ENCODE measurements at places on chromosomes 5 and 9.
A peak's percentile ranks its signal among the peaks of the same experiment; 100 is the strongest.

- DNase-seq = no peak
These were observed 138.1 kb downstream of the DIRAS2 start for GRCh38 chr9:90504486-90504885.

DNA sequence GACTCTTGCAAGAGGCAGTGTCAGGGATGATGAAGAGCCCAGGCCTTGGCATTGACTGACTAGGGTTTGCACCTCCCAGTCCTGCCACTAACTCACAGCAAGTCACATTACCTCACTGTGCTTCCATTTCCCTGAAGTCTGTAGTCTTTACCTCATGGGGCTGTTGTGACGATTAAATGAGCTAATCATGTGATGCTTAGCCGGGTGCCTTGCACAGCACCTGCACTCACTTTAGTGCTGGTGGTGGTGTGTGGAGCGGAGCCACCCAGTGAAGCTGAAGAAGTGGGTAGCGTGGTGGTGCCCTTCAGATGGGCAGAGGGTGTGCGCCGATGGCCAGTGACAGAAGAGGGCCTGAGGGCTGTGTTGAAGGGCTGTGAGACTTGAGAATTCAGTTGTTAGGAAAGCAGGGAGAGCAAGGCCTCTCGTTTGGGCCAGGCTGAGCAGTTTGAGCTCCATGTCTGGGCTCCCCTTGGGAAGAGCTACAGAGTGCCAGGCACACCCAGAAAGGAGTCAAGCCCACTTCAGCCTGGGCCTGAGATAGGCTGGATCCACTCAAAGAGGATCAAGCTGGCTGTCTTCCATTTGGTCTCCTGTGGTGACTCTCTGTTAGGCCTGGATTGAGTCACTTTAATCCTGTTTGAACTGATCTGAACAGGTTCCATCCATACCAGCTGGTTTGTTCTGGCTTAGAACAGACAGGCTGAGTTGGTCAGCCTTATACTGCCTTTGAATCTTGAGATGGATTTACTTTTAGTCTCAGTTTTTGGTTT is 42.5 kb downstream of the RALGPS1 start:
- no peak for DNase-seq

GRCh38 chr5:1073239-1074102 is 38.4 kb downstream of the SLC12A7 start:
- no peak for DNase-seq

DNA sequence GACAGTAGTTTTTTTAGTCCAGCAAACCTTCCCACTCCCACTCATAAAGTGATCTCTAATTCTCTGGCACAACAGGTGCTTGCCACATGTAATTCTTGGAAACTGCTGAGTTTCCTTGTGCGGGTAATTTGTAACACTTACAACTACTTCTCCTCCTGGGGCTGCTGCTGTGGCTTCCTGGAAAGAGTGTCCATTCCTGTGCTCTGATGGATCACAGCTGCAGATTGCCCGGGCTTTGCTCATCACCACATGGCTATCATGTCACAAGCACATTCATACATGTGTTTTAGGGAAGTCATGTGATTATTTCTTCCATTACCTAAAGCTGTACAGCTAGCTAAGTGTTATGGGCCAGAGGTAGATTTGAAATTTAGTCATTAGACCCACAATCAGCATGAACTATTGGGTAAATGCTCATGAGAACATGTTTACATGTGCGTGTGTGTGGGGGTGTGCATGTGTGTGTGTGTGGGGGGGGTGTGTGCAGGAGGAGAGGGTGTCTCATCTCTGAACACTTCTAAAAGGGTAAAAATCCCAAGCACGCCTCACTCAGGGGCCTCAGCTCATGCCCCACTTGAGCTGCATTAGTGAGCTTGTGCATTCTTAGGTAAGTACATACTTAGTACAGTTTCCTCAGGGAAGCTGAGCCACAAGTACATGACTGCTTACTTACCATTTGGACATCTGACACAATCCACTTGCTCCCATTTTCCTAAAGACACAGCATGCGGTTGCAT is 118.1 kb upstream of the CCDC112 start:
- DNase-seq = no peak

- DNase-seq = no peak
These were observed 16.9 kb downstream of the ADAM19 start for GRCh38 chr5:157558681-157559080.

DNA sequence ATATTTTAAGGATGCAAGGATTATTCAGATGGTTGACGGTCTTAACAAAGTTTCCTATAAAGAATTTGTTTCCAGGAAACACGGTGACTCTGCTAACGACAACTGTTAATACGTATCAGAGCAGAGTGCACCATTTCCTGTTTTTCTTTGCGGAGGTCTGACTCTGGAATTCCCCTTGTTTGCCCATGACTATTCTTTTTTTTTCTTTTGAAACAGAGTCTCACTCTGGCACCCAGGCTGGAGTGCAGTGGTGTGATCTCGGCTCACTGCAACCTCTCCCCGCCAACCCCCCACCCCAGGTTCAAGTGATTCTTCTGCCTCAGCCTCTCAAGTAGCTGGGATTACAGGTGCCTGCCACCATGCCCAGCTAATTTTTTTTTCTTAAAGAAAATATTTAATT is 115.9 kb downstream of the CDC42SE2 start:
- DNase-seq = peak; percentile 95

DNA sequence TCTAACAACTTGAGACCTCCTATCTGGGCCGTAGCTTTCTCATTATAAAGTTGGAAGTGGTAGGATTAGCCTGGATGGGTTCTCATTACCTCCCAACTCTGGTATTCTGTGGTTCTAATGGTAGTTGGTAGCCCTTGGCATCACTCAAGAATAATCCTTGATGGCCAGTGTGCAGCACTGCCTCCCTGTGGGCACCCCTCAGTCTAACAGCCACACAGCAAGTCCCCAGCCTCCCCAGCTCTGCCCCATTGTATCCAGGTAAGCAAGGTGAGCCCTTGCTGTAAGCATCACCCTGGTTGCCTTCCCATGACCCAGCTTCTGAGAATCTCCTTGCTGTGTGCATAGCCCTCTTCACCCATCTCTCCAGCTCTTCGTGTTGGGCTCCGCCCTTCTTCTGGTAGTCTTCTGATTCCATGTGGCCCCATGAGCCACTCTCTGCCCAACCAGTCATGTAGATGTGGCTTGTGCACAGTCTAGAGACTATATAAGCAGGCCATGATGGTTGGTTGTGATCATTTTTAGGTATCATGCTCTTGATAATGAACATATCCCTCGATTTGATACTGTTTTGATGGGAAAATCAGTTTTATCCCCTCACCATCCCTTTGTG is 57.6 kb upstream of the GRHPR start:
- peak; percentile 10 for DNase-seq

- DNase-seq = peak; percentile 77
These were observed 28.2 kb downstream of the SLC6A7 start for GRCh38 chr5:150217873-150218692.

DNA sequence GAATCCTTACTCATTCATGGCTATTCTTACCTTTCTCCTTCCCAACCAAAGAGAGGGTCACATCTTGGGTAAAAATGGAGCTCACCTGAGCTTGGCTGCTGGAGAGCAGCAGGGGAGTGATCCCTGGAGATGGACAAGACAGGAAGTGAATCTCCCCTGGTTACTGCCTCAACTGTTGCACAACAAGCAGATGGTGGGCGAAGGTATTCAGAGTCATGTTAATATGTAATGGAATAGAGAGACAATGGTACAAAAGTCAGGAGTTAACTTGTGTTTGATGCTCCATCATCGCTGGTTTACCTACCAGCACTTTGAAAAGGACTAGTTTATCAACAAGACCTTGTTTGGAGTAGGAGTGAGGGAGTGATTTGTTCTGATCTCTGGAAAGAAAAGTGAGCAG is 13.0 kb upstream of the PLPP1 start:
- no peak for DNase-seq

- no peak for DNase-seq
These were observed 44.0 kb downstream of the GGTA1 start for GRCh38 chr9:121455527-121456239.

DNA sequence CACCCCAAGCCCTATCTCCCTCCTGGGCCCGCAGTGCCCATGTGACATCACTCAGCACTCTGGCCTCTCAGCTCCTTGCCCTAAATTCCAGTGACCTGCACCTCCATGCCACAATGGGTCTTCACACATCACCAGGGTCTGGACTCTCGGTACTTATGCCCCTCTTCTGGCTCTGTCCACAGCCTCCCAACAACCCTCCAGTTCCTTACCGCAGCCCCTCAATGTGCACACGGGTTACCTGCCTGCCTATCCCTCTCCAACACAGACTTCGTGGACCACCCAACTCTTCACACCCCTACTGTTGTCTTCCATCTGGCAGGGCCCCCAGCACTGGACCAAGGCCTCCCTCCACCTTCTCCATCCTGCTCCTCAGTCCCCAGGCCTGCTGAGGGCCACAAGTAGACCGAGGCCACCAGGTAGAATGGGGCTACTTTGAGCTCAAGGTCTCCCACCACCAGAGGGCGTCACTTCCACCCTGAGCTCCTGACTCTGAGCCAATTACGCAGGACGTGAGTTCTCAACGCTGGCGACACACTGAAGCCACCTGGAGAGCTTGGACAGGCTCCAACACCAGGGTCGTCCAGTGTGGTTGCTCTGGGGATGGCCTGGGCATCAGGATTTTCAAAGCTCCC is 172.1 kb downstream of the GABBR2 start:
- no peak for DNase-seq

DNA sequence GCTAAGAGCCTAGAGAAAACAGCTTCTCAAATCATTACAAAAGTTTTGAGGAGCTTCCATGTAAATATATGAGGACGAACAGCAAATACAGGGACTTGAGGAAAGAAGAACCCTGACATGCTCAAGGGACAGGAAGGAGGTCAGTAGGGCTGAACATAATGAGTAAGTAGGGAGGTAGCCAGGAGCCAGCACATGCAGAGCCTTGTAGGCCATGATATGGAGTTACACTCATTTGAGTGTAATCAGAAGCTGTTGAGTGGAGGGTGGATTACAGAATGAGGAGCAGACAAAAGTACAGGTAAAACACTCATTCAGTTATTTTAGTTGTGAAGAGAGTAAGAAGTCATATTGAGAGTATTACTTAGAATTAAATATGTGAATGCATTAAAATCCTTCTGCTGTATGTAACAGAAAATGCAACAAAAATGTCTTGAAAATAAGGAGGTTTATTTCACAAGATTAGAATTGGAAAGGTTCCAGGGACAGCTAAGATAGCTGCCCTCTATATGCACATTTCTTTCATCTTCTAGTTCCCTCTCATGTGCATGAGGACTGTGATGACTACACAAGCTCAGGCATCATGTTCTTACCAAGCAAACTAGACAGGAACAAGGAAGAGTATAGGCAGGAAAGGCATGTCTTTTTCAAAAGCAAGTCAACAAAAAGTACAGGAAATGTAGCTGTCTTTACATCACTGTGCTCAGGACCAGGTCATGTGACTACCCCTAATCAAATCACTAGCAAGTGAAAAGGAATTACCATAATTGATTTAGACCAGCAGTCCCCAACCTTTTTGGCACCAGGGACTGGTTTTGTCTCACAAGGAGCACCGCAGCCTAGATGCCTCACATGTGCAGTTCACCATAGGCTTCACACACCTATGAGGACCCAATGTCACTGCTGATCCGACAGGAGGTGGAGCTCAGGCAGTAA is 87.2 kb downstream of the TMEM232 start:
- DNase-seq = no peak

- DNase-seq = peak; percentile 63
These were observed 84.4 kb downstream of the ADRB2 start for GRCh38 chr5:148910686-148911361.

- no peak for DNase-seq
These were observed 345.8 kb upstream of the KLF9 start for GRCh38 chr9:70760228-70760627.

GRCh38 chr5:29795096-29795652 is 1398.3 kb upstream of the CDH6 start:
- DNase-seq = no peak

GRCh38 chr5:42396111-42396510 is 27.1 kb upstream of the GHR start:
- no peak for DNase-seq

DNA sequence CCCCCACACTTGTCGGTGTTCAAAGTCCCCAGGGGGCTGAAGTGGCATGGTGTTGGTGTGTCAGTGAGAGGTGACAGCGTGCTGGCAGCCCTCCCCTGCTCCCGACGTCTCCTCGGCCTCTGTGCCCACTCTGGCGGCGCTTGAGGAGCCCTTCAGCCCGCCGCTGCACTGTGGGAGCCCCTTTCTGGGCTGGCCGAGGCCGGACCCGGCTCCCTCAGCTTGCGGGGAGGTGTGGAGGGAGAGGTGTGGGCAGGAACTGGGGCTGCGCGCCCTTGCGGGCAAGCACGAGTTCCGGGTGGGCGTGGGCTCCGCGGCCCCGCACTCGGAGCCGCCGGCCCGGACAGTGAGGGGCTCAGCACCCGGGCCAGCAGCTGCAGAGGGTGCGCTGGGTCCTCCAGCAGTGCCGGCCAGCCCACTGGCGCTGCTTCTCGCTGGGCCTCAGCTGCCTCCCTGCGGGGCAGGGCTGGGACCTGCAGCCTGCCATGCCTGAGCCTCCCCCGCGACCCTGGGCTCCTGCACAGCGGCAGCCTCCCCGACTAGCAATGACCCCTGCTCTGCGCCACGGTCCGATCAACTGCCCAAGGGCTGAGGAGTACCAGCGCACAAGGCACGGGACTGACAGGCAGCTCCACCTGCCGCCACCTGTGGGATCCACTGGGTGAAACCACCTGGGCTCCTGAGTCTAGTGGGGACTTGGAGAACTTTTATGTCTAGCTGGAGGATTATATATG is 224.1 kb upstream of the RIOK2 start:
- DNase-seq = no peak

GRCh38 chr9:84821431-84821830 is 151.9 kb downstream of the NTRK2 start:
- no peak for DNase-seq

DNA sequence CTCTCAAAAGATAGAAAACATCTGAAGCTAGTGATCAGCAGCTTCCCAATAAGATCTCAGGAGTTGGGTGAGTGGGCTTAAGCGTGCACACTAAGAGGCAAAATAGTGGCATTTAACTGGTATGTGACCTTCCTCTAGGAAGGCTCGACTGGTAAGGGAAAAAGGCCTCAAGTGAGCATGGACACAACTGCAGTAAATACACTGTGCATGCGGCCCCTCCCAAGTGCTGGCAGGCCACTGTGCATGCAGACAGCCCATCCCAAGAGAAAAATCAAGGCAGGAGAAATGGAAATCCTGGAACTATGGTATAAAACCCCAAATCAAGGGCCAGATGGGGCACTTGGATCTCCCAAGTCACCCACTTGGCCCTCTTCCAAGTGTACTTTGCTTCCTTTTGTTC is 112.7 kb downstream of the SMC2 start:
- DNase-seq = no peak

- no peak for DNase-seq
These were observed 238.2 kb downstream of the PBX3 start for GRCh38 chr9:125985142-125985997.

GRCh38 chr9:127336086-127336485 is 60.9 kb upstream of the SLC2A8 start:
- peak; percentile 18 for DNase-seq

DNA sequence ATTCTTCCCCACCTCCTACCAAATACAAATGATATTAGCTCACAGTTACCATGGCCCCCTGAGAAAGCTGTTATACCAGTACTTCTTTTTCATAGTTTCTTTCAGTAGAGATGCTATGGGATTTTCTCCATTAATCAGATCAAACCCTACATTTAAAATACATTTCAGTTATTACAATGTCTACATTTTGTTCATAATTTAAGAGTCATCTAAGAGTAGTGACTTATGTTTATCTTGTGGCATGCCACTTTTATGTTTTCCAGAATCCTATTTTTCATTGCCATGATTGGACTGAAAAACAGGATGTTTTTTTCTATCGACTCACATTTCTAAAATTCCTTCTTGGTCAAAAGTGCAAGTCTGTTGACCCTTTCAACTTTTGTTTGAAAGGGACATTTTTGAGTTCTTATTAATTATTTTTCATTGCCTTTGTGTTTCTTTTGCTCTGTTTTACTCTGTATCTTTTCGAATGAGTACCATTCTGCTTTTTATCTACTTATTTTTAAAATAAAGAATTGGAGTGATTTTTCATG is 77.4 kb upstream of the ANXA1 start:
- peak; percentile 88 for DNase-seq
